ENCODE measurements at places on chromosomes 2 and 18. TPM values are rescaled to one million over a fixed set of nuclear protein-coding genes. Genes with fewer than 3 reads are reported as not detected.

DNA sequence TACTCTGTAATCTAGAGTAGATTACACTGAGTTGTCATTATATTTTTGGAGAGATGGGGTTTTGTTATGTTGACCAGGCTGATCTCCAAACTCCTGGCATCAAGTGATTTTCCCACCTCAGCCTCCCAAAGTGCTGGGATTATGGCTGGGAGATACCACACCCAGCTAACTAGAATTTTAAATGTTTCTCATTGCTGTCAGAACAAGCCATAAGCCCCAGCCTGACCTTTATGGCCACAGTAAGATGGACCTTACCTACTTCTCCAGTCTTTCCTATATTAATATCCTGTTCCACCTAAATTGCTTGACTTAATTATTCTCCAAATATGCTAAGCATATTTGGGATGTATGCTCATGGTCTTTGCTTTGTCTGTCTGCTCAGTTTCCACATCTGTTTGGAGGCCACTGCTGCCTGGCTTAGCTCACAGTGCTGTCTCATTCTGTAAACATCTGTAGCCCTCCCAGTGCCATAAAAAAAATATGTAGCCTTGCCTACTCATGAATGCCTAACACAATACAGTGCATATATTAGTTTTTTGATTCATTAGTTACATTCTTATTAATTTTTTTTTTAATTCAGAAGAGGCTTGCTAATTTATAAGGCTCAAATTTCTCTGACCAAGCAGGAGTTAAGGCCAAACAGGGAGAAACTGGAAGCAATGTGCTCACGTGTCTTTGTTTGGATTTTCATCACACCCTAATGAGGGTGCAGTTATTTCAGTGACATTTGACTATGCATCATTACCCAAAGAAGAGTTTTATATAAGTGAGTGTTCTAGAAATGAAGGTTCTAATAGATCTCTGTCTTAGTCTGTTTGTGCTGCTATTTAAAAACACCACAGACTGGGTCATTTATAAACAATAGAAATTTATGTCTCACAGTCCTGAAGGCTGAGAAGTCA, 45.3 kb upstream of the PSME4 start:
- no peak for DNase-seq

GRCh38 chr2:156132130-156132529, 200.4 kb downstream of the NR4A2 start:
- no peak for DNase-seq

CHRNG gene
- total RNA-seq: not detected

DNA sequence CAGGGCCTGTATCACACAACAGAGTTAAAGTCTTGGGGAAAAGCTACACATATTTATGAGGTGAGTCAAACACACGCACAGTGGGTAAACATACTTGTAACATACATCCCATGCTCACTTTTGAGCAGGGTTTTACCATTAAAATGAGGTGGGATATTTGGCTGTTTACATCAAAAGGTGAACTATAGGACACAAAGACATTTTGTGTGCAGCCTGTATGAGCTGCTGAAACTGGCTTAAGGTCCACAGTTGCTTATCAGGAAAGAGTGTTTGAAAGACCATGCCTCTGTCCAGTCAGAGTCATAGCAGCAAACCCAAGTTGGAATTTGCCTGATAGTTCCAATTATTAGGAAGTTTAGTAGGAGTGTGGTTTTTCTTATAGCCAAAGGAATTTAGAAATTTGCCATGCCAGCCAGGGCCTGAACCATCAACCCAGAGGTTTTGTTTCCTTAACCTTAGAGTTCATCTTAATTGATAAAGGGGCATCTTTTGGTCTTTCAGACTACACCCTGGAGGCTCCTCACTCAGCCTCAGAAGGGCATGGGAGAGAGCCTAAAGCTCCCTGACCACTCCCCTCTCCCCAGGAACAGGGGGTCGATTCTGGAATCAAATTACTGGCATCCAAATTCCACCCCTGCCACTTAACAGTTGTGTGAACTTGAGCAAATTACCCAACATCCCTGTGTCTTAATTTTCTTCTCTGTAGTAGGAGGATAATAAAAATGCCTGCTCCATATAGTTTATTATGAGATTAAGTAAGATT, 29.9 kb upstream of the L3MBTL4 start:
- no peak for DNase-seq

DNA sequence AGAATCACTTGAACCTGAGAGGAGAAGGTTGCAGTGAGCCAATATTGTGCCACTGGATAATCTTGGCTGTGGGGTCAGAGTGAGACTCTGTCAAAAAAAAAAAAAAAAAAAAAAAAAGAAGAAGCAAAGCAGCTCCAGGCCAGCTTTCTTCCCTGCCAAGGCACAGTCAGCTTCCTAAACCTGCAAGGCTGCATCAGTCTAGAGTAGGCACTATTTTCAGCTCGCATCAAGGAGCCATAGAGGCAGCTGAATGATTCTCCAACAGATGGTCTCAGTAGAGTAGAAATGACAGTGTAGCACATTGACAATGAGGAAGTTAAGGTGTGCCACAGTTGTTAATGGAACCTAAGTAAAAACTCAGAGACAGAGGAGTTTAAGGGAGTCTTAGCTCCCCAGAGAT, 35.6 kb downstream of the BMP10 start:
- DNase-seq: no peak

GRCh38 chr18:24725644-24726415, 265.4 kb downstream of the HRH4 start:
- DNase-seq: no peak

ATP6V1B1 gene
- total RNA-seq: not detected

DNA sequence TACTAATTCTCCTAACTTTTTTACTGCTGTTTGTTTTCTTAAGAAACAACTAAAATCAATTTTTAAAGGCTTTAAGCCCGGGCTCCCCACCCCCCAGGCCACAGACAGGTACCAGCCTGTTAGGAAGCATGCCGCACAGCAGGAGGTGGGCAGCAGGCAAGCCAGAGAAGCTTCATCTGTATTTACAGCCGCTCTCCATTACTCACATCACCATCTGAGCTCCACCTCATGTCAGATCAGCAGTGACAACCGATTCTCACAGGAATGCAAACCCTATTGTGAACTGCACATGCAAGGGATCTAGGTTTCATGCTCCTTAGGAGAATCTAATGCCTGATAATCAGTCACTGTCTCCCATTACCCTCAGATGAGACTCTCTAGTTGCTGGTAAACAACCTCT, 517.0 kb downstream of the NRXN1 start:
- no peak for DNase-seq

DNA sequence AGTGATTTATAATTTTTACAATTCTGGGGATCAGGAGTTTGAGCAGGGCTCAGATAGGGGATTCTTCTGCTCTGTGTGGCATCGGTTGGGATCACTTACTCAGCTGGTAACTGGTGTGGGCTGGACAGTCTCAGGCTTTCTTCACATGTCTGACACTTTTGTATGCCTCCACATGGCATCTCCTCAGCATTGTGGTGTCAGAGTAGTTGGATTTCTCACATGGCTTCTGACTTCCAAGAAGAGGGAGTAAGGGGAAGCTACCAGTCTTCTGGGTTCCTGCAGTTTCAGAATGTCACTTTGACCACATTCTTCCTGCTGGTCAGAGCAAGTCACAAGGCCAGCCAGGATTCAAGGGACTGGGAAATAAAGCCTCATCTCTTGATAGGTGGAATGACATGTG, 55.6 kb downstream of the NCOA1 start:
- DNase-seq: no peak

DNA sequence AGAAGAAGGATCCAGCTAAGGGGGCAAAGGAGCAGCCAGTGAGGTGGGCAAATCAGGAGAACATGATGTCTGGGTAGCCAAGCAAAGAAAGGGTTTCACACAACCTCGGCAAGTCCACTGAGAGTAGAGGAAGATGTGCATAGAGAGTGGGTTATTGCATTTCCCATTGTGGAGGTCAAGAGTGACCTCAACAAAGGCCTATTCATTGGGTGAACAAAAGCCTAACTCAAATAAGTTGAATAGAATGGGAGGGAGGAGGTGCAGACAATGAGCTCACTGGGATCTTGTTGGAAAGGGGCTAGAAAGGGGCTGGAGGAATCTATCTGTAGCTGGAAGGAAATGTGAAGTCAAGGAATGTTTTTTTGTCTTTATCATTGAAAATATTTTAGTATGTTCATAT, 14.0 kb upstream of the PDCL3 start:
- no peak for DNase-seq

ARL5A gene
- 46.3 TPM for total RNA-seq

DNA sequence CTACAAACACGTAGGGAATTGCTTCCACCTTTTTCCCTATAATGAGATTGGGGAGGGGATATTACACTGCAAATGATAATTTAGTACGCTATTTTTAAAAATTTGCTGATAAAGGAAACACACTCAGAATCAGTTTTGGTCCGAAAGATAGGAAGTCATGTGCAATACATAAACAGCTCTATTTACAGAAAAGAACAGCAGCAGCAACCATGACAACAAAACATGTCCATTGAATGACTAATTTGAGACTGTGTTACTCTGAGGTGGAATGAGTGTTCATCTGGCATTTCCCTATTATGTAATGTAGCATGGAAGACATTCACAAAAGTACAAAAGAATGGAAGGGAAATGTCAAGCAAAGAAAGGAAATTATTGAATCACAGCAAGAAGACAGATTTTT, 337.2 kb downstream of the NBAS start:
- no peak for DNase-seq

DNA sequence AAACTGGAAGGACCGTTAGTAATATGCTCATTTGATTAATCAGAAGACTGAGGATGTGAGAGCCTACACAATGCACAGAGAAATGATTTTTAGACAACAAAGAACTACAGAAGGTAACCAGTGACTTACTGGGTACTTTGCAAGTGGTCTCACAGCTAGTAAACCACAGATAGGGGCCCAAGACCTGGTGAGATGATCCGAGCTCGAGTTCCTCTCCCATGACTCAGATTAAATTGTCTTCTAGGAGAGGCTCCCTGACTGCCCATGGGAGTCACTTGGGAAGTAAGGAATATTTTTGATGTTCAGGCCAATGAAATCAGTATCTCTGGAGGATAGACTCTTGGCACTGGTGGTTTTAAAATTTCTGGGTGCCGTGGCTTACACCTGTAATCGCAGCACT, 220.2 kb downstream of the CLIP4 start:
- DNase-seq: no peak

ASTL gene
- total RNA-seq: 8.1 TPM

DSG1 gene
- total RNA-seq: not detected

ZNF804A gene
- not detected for total RNA-seq

POTEJ gene
- not detected for total RNA-seq

GRCh38 chr2:179981085-179981484, 26.0 kb downstream of the CWC22 start:
- no peak for DNase-seq

DNA sequence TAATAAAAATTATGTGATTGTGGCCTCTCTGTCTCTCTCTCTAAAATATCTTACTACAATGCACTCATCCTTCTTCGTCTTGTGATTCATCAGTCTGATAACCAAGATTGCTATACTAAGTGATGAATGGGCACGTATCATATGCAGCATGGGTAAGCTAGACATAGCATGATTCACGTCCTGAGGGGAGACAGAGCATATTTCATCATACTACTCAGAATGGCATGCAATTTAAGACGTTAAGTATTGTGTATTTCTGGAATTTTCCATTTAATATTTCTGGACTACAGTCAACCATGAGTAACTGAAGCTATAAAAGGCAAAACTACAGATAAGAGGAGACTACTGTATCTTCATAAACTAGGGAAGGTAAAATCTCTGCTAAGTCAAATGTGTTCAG, 97.0 kb upstream of the CD226 start:
- DNase-seq: no peak

DNA sequence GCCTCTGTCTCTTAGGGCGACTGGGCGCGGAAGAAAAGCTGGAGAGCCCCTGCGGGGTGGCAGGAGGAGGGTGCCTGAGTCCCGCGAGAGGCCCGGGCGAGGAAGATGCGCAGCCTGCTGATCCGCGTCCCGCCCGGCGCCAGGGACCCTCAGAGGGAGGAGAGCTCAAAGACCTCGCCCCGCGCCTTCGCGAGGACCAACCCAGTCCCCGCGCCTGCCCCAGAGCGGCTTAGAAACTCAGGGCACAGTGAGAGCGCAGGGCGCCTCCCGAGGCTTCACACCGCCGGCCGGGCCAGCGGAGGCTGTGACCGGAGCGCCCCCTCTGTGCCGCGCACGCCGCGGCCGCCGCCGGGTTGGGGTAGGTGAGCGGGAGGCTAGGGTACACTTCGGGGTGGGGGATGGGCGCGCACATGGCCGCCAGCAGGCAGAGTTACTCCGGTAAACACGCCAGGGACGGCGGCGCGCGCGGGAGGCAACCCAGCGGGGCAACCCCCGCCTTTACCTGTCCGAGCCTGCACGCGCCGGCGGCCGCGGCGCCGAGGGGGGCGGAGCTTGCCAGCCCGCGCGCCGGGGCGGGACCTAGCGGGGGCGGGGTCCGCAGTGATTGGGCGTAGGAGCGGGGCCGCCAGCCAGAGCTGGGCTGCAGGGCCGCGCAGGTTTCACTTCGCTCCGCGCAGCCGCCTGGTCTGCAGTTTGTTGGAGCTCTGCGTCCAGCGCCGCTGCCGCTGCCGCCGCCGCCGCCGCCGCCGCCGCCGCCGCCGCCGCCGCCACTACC, at the start of gene BCL2L11:
Gene BCL2L11, plus strand, starts transcription at position 662 of the 775 bp plus-strand sequence. CDS start 2,832 bp downstream, outside the sequence.
- peak; percentile 96 for DNase-seq

CCDC150 gene
- total RNA-seq: 20.9 TPM

GYPC gene
- 144 TPM for total RNA-seq

- no peak for DNase-seq
These were observed 483.9 kb upstream of the CRIM1 start for GRCh38 chr2:35871672-35872071.

- DNase-seq: no peak
These were observed 2055.1 kb upstream of the CELF4 start for GRCh38 chr18:39620551-39621168.

DNA sequence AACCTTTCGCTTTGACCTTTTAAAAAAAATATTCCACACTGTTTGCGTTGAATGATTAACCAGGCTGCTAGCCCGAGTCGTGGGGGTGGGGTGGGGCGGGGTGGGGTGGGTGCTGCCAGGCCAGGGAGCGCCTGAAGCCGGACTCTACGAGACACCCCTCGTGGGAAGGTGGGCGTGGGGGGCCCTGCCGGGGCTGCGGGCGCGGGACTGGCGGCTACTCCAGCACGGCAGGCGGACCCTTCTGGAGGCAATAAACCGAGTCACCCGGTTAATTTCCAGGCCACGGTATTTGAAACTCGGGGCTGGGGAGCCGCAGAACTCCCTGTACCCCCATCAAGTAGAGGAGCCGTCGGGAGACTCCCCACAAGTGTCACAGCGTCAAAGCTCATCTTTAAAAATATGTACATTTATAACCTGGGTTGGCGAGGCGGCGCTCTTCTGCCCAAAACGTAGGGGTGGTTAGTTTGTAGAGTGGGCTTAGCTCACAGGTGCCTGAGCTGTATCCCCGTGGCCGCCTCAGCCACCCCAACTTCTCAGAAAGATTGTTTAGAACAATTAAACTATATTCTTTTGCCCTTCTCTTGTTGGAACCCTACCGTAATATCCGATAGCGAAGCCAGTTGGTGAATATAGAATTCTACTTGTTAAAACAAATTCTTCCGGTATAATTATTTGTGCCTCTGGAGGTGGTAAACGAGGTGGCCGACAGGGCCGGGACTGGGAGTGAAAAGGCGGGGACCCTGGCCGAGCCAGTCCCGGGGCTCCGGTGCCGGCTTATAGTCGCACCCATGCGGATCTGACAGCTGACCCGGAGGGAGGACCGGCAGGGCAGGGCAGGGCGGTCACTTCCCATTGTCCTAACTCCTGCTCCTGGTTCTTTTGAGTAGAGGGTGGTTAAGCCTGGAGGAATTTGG, 1.4 kb downstream of the B3GNT2 start:
- DNase-seq: peak; percentile 57

GRCh38 chr2:144162652-144163051, 357.3 kb downstream of the ZEB2 start:
- DNase-seq: peak; percentile 53

LCT gene
- total RNA-seq: 0.29 TPM

GRCh38 chr2:230890646-230891045, 25.9 kb downstream of the ITM2C start:
- no peak for DNase-seq

EPB41L3 gene
- 4.9 TPM for total RNA-seq

L3MBTL4 gene
- total RNA-seq: 0.12 TPM

All from activated T-cell treated with anti-CD3 and anti-CD28 coated beads, Interleukin-2, amount 50 U/mL, for 72 hours (primary cell).